Activated naive CD4-positive, alpha-beta T cell treated with Interleukin-2 at 50 U/mL for 16 hours (primary cell): ENCODE measurements at places on chromosomes 1 and 21.
A peak's percentile ranks its signal among the peaks of the same experiment; 100 is the strongest.

DNA sequence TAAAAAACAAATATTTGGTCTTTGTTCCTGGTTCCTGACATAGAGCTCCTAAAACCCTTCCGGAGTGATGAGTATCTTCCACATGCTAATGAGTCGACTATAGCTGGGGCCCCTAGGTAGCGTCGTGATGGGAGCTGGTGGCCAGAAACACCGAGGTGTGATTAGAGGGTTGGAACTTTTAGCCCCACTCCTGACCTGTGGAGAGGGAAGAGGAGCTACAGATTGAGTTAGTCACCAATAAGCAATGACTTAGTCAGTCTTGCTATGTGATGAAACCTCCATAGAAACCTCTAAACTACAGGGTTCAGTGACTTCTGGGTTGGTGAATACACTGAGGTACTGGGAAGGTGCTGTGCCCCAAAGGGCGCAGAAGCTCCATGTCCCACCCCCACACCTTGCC lies 30.1 kb upstream of the PLD5 start:
- DNase-seq: no peak

DNA sequence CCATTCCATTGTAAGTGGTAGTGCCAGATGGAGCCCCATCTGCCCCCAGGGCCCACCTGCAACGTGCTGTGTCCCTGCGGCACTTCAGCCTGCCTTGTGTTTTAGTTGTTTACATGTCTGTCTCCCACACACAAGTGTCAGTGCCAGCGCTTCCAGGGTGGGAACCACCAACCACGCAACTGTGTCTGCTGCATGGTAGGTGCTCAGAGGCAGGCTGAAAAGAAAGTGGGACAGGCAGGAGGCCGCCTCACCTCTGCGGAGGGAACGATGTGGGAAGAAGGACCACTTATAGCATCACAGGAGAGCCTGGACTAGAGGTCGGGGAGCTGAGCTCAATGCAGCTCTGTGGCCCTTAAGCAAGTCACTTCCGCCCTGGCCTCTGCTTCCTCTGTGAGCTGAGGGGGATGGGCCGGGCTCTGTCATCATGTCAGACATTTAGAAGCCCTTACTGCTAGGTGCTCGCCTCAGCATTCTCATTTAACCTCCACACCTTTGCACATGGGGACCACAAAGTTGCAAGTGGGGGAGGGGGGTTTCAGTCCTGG lies 17.9 kb downstream of the SLC9A1 start:
- DNase-seq: peak; percentile 79

DNA sequence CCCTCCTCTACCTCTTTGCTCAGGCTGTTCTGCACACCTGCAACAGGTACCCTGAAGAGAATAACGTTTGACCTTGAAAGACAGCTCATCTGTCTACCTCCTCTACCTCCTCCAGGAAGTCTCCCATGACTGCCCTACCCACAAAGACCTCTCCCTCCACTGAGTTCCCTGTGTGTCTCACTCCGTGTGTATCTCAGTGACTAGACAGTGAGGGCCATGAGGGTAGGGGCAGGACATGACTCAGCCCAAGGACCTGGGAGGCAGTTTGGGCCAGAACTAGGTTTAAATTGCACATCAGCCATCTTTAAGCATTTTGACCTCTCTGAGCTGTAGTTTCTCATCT lies 32.0 kb upstream of the LRP8 start:
- DNase-seq: no peak

GRCh38 chr1:223224465-223224864 lies 81.4 kb upstream of the TLR5 start:
- DNase-seq: no peak

GRCh38 chr1:244913806-244914205 lies 49.5 kb upstream of the HNRNPU start:
- DNase-seq: no peak

DNA sequence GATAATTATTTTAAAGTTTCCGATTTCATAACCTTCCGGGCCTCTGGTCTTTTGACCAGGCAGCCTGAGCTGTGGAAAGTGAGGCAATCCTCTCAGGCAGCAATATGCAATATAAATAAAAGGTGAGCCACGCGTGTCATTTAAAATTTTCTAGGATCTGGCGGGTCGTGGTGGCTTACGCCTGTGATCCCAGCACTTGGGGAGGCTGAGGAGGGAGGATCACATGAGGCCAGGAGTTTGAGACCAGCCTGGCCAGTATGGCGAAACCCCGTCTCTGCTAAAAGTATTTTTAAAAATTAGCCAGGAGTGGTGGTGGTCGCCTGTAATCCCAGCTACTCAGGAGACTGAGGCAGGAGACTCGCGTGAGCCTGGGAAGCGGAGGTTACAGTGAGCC lies 546 bp upstream of the ZNF695 start:
- DNase-seq: no peak

- DNase-seq: no peak
Observed at GRCh38 chr1:184970691-184971161, 3.6 kb downstream of the NIBAN1 start.

GRCh38 chr1:228131766-228132165 lies 8.3 kb upstream of the GUK1 start:
- no peak for DNase-seq

GRCh38 chr21:46221664-46222435 lies 6.7 kb downstream of the LSS start:
- no peak for DNase-seq

DNA sequence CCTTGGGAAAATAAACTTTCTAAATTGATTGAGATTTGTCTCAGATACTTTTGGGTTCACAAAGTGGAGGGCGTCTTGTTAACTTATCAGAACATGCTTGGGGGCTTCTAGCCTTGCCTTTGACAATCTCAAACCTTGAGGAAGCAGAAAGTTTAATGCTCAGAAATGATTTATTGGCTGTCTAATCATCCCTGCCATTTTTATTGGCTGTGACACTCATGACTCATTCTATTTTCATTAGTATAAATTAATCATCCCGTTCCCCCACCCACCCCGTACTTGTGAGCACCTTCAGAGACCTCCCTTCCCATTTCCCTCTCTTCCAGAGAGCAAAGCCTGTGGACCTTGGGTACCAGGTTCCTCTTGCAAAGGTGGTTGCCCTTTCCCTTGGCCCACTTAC lies 87.1 kb downstream of the FGGY start:
- DNase-seq: no peak

GRCh38 chr1:9284061-9284460 lies 8.6 kb upstream of the SPSB1 start:
- peak; percentile 11 for DNase-seq

- DNase-seq: no peak
Observed at GRCh38 chr1:21922090-21923013, 14.8 kb downstream of the HSPG2 start.

- DNase-seq: no peak
Observed at GRCh38 chr21:41147096-41147978, 20.6 kb upstream of the BACE2 start.
